ENCODE measurements at places on chromosomes 13 and 19. TPM values are rescaled to one million over a fixed set of nuclear protein-coding genes. Genes with fewer than 3 reads are reported as not detected.

SELENOV gene
- total RNA-seq: not detected

SLC15A1 gene
- under 0.01 TPM for total RNA-seq

HSD17B14 gene
- 1.2 TPM for total RNA-seq

CEACAM16 gene
- total RNA-seq: not detected

ZNF345 gene
- 1.8 TPM for total RNA-seq

HSH2D gene
- not detected for total RNA-seq
